ENCODE measurements at places on chromosomes 4 and X.

- H3K27ac ChIP-seq = no peak overlapping the region
- no peaks in the 10 kb centered on the region for H3K36me3 ChIP-seq
- no peak for DNase-seq
- H3K4me3 ChIP-seq = no peak overlapping the region
Measured at GRCh38 chrX:8632924-8633323, 99.0 kb downstream of the ANOS1 start.

DNA sequence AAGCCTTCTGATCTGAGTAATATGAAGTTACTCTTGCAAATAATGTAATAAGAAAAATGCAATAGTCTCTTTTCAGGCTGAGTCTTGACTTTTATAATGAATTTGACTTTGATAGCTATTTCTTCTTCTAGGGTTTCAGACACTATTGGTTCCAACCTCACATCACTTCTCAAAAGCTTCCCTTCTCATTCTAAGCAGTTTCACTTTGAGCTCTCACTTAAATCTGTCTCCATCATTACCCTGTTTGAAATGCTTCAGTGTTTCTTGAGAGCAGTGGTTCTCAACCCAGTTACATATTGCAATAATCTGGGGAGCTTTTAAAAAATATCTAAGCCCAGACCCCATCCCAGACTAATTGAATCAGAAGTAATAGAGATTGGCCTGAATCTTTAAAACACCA, 40.5 kb upstream of the BMP2K start:
- H3K36me3 ChIP-seq = no peaks in the 10 kb centered on the region
- H3K4me3 ChIP-seq = no peak overlapping the region
- DNase-seq = no peak
- H3K4me1 ChIP-seq = no peaks in the 10 kb centered on the region
- peaks cover 2% of the 10 kb centered on the region for H3K27me3 ChIP-seq
- no peak overlapping the region for H3K27ac ChIP-seq

GRCh38 chrX:40550066-40550465, 30.7 kb upstream of the ATP6AP2 start:
- no peak overlapping the region for H3K27ac ChIP-seq
- peaks cover 4% of the 10 kb centered on the region for H3K27me3 ChIP-seq
- H3K36me3 ChIP-seq = no peaks in the 10 kb centered on the region
- no peak for DNase-seq

DNA sequence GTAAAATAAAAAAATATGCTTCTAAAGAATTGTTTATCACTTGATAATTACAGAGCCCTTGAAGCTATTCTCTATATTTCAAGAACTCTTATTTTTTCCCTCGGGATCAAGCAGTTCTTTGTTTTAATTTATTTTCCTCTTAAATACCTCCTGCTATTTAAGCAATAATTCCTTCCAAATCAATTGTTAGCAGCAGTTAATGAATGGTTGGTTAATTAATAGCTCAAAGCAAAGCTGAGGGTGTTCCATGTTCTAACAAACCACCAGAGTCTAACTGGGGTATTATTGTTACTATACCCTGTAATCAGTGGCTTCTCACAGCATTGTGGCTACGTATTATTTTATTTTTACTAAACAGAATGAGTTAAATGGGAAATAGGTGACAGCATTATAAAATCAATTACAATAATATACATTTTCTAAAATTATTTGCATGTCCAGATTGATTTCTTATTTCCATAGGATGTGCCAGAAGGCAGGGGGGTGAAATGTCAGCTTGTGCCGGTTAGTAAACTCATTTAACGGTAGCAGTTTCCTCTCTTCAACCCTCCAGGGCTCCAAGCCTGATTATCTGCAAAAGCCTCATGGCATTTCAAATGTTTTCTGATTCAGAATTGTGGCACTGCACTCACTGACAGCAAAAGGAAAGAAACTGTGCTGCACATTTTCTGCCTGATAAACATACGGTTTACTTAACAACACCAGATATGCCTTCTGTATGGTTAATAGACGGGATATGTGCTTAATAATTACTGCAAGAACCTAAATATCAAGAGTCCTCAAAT, 286.9 kb upstream of the EMCN start:
- no peak for DNase-seq
- no peak overlapping the region for H3K4me3 ChIP-seq
- H3K4me1 ChIP-seq = no peaks in the 10 kb centered on the region
- H3K27me3 ChIP-seq = no peaks in the 10 kb centered on the region
- no peak overlapping the region for H3K27ac ChIP-seq

- H3K27me3 ChIP-seq = peaks cover 5% of the 10 kb centered on the region
- H3K4me3 ChIP-seq = no peak overlapping the region
- no peak overlapping the region for H3K27ac ChIP-seq
- DNase-seq = no peak
Measured at GRCh38 chr4:3836406-3836755, 70.2 kb downstream of the ADRA2C start.

DNA sequence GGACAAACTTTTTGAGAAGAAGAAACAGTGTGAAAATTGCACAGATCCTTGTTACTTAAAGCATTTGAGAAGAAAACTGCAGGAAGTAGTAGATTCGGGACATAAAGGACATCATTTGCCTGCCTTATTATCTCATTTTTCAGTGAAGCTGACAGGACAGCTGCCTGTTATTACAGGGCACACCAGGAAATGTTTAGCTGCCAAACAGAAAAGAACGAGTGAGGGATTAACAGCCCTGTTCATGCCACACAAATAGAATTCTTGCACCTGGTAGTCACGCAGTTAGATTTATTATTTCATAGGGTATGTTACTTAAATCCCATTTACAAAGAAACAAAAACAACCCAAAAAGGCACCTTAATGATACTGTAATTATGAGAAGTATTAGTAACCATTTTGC, 100.6 kb downstream of the CHIC2 start:
- H3K27ac ChIP-seq = no peak overlapping the region
- no peaks in the 10 kb centered on the region for H3K4me1 ChIP-seq
- DNase-seq = no peak
- H3K27me3 ChIP-seq = no peaks in the 10 kb centered on the region

DNA sequence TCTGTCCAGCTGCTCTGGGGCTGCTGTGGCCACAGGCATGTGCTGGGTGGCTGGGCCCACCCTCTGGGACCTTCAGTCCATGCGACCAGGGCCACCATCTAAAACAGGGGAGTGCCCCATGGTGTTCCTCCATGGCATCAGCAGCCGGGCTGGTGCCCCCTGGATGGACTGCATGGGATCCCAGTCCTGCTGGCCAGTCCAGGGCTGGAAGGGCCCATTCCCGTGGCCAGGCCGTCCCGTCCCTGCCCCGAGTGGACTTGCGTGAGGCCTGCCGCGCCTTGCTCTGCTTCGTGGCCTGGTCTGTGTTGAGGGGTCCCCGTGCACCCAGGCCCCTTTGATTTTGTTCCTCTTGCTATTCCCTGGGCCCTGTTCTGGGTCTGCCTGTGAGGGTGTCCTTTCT, 36.4 kb downstream of the SORCS2 start:
- no peak for DNase-seq
- H3K27me3 ChIP-seq = no peaks in the 10 kb centered on the region
- H3K4me1 ChIP-seq = no peaks in the 10 kb centered on the region
- no peak overlapping the region for H3K27ac ChIP-seq
- H3K4me3 ChIP-seq = no peak overlapping the region

- no peaks in the 10 kb centered on the region for H3K4me1 ChIP-seq
- no peaks in the 10 kb centered on the region for H3K36me3 ChIP-seq
- H3K27me3 ChIP-seq = no peaks in the 10 kb centered on the region
- H3K4me3 ChIP-seq = no peak overlapping the region
- DNase-seq = no peak
Measured at GRCh38 chr4:17055788-17056187, 157.3 kb upstream of the LDB2 start.
